ENCODE measurements at places on chromosomes 5 and 9. TPM values are rescaled to one million over a fixed set of nuclear protein-coding genes. Genes with fewer than 3 reads are reported as not detected.

Gene ARL14EPL
- 0.07 TPM for total RNA-seq

Gene PNPLA7
- total RNA-seq: 0.75 TPM

Gene KLHL3
- total RNA-seq: 0.30 TPM

Gene FEM1C
- total RNA-seq: 7.6 TPM

Gene C9orf152
- total RNA-seq: not detected

Gene C5orf58
- total RNA-seq: not detected

Gene STK32A
- total RNA-seq: 0.22 TPM

Gene SPIN1
- 43.2 TPM for total RNA-seq

Gene IL13
- not detected for total RNA-seq

Gene MEIKIN
- not detected for total RNA-seq

Gene CORO2A
- total RNA-seq: 0.71 TPM

Gene CCDC171
- 0.41 TPM for total RNA-seq

Gene GBGT1
- 2.8 TPM for total RNA-seq

Gene ST8SIA4
- 0.30 TPM for total RNA-seq

Gene LCN2
- total RNA-seq: 3.3 TPM

Gene ANKRD20A1
- 0.28 TPM for total RNA-seq

Gene INSYN2B
- total RNA-seq: 1.1 TPM

Gene ZNF608
- total RNA-seq: 0.33 TPM

Gene BTNL9
- 0.88 TPM for total RNA-seq

Gene RMRP
- 22.0 TPM for total RNA-seq

Gene CAPSL
- total RNA-seq: not detected

Gene ANKDD1B
- 0.08 TPM for total RNA-seq

Gene CAMK4
- 0.09 TPM for total RNA-seq

Gene MYMK
- not detected for total RNA-seq

Gene OR2V2
- not detected for total RNA-seq

Gene PPP1R26
- 15.3 TPM for total RNA-seq

Gene ANKRD18B
- 6.0 TPM for total RNA-seq

Gene SMIM33
- not detected for total RNA-seq

Gene KCNN2
- total RNA-seq: not detected

All from A549 treated with CpdA at 1 μM for 4 hours (cell line).